Urinary bladder (tissue), 4 donors: ENCODE measurements at places on chromosomes 12 and 14.
A peak's percentile ranks its signal among the peaks of the same experiment; 100 is the strongest.

- no peak for DNase-seq
Measured at GRCh38 chr12:53118751-53119300, 15.5 kb downstream of the SOAT2 start.

- DNase-seq = peak; percentile 99
Measured at GRCh38 chr12:124518051-124518932, 49.1 kb downstream of the NCOR2 start.

- DNase-seq = no peak
Measured at GRCh38 chr12:52404951-52405350, 1.2 kb downstream of the KRT82 start.

DNA sequence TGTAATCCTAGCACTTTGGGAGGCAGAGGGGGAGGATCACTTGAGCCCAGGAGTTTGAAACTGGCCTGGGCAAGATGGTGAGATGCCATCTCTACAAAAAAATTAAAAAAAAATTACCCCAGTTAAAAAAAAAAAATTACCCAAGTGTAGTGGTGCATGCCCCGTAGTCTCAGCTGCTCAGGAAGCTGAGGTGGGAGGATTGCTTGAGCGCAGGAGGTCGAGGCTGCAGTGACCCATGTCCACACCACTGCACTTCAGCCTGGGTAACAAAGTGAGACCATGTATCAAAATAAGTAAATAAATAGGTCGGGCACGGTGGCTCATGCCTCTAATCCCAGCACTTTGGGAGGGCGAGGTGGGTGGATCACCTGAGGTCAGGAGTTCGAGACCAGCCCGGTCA is 128.8 kb downstream of the VRK1 start:
- DNase-seq = no peak

GRCh38 chr14:101812071-101812470 is 50.6 kb downstream of the PPP2R5C start:
- DNase-seq = no peak

GRCh38 chr14:100739306-100739705 is 12.6 kb downstream of the DLK1 start:
- DNase-seq = no peak

GRCh38 chr14:92785667-92786426 is 8.3 kb upstream of the GOLGA5 start:
- DNase-seq = no peak

GRCh38 chr14:74551431-74552371 is 58.1 kb downstream of the ISCA2 start:
- no peak for DNase-seq

DNA sequence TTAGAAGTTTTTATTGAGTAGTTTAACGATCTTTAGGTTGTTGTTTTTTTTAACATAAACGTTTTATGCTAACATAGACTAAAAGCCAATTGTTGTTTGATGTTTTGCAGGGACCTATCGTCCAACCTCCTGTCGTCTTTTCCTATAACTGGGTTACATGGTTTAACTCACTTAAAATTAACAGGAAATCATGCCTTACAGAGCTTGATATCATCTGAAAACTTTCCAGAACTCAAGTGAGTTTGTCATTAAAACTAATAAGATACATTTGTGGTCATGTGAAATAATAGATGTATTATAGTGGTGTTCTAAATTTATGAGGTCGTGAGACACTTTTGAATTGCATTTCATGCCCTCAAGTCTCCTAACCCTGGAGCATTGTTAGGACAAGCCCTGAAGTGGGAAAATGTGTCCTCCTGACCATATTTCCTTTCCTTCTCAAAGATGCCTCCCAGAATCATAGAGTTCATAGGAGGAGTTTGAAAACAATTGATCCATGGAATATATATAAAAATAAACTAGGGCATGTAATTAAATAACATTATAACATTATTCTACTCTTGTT is 84.9 kb downstream of the ZFC3H1 start:
- no peak for DNase-seq

GRCh38 chr14:101062065-101062450 is 158.5 kb upstream of the RTL1 start:
- no peak for DNase-seq

DNA sequence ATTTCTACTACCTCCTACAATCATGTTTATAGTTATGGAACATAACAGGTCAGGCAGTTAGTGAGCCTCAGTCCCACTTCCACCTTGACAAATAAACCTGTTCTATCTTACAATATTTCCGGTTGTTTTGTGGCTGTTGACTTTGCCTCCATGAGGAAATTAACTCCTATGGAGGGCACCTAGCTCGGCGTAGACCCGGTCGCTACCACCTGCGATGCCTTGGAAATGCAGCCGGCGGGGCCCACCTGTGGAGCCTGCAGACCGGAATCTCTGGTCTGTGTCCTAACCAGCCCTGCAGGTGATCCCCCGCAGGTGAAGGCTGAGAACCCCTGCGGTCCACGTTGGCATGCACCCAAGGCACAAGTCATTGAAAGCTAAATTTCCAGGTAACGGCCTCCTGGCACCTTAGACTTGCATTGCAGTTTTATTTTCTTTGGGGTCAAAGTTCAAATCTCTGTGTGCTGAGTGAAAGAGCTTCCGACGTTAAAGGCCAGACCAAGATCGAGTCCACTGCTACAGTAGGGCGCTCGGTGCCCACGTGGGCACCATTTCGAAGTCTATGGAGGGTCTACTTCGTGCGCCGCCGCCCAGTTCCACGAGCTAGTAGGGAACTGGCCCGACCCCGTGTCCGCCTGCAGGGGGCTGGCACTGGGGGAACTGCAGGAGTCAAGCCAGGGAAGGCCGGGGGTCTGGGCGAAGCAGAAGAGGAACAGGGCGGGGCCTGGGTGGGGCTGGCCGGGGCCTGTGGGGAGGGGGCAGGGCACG is 782 bp upstream of the PIWIL1 start:
- no peak for DNase-seq
